Ecto neural progenitor cell (in vitro differentiated cells): ENCODE measurements at places on chromosomes 2 and 18.

- DNase-seq = no peak
Measured at GRCh38 chr2:64142741-64143168, 1.5 kb downstream of the PELI1 start.

DNA sequence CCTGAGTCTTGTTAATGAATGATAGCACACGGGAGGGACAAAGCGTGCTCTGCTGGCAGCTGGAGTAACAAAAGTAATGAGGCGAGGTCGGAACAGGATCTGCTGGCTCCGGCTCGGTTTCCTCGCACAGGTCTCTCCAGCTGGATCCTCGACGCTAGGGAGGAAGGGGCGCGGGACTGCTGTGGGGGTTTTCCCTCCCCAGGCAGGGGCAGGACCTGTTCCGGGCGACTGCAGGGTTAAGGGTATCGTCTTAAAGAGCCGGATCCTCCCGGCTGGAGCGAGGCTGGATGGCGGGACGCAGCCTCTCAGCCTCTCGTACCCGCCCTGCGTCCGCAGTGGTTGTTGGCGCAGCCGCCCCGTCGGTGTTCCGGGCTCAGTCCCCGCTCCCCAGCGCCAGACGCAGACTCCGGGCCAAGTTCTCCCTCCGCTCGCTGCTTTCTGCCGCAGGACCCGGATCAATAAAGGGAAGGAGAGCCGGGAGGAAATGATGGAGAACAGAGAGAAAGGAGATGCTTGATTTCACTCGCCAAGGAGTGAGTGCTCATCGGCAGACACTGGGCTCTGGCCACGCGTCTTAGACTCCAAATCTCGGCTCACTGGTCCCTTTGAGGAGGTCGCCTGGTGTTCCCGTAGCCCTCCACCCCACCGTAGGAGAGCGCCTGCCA lies 1.1 kb upstream of the LIPG start:
- DNase-seq = peak; percentile 61

- no peak for DNase-seq
Measured at GRCh38 chr2:128513961-128514283, 195.3 kb upstream of the HS6ST1 start.

DNA sequence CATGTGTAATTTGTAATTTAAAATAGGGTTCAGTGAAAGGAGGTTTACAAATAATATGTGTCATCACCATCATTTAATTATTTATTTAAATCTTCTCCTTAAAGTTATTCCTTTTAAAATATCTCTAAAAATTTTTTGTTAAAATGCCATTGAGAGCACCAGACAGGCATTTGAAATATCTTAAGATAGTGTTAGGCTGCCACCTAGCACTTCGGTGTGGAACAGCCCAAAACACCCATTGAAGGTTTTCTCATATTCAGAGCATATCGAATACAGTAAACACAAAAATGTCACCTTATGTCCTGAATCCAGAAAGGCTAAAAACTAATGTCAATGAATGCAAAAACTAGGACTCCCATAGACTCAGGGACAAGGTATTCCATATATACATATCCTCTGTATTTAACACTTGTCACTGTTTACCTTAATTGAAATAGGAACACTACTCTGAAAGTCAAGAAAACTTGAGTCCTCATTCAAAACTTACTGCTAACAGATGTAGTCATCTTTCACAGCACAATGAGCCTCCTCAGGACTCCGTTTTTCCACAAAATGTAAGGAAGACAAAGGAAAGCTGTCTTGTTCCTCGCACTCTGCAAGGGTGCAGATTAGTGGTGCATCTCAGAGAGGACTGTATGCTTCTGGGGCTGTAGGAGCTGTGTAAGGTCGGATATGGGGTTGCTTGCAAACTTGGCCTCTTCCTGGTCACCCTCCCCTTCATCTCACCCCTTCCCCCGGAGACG lies 329.5 kb downstream of the PAX3 start:
- no peak for DNase-seq

GRCh38 chr2:96264656-96265348 lies 995 bp downstream of the TMEM127 start:
- DNase-seq = peak; percentile 61

- DNase-seq = peak; percentile 51
Measured at GRCh38 chr2:3117650-3118216, 259.9 kb downstream of the EIPR1 start.

DNA sequence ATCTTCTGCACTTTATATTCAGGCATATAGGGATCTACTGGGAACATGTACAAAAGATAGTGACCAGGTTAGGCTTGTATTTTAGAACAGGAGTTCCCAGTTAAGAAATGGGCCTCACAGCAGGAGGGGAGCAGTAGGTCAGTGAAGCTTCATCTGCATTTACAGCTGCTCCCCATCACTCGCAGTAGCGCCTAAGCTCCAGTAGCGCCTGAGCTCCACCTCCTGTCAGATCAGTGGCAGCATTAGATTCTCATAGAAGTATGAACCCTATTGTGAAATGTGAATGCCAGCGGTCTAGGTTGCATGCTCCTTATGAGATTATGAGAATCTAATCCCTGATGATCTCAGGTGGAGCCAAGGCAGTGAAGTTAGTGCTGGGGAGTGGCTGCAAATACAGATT lies 224.4 kb upstream of the CYRIA start:
- no peak for DNase-seq

DNA sequence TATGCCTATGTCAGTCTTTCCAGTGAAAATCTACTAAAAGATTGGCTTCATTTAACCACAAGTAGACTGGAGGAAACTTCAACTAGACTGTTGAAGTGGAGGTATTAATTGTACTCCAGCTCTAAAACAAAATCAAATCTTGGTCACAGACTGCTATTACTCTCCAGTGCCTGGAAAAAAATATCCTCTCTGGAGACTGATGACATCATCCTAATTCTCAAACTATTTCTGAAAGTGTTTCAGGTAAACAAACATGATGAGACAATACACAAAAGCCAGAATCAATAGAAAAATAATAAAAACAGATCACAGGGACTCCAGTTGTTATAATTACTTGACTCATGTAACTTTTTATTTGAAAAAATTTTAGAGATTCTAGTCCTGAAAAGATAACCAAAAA lies 87.7 kb upstream of the MYO3B start:
- DNase-seq = no peak

GRCh38 chr2:207107551-207107950 lies 58.2 kb downstream of the KLF7 start:
- no peak for DNase-seq

DNA sequence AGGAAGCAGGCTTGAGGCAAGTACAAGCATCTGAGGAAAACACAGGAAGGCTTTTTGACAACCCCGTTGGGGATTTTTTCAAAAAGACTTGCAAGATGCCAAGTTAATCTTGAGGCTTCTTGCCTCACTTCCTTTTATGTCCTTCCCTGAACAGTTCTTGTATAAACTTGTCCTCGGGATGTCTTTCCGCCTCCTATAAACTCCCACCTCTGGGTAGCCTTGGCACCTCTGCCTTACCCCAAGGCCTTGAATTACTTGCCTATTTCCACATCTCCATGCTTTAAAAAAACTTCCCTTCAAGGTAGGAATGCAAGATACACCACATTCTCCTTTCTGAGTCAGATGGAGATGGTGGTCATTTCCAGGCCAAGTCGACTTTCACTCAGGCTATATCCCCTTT lies 106.4 kb upstream of the RBBP8 start:
- DNase-seq = no peak

DNA sequence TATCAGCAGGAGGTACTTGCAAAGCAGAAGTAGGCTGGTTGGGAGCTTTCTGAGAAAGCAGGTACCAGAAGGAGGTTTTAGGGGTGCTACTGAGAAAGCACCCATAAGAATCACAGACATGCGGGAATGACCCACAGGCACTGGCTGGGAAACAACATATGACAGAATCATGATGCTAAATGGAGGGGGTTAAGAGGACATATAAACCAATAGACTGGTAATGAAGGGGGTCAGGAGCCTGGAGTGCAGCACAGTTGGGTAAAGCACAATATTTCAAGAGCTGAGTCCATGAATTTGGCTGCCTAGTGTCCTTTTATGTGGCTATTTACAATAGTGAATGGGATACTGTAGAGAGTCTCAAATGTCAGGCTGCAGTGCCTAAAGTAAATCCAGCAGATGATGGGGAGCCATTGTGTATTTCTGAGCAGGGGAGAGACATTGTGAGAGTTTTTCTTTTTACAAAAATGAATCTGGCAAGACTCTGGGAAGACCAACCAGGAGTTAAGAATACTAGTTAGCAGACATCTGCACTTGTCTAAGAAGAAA lies 27.6 kb upstream of the GMCL1 start:
- no peak for DNase-seq

DNA sequence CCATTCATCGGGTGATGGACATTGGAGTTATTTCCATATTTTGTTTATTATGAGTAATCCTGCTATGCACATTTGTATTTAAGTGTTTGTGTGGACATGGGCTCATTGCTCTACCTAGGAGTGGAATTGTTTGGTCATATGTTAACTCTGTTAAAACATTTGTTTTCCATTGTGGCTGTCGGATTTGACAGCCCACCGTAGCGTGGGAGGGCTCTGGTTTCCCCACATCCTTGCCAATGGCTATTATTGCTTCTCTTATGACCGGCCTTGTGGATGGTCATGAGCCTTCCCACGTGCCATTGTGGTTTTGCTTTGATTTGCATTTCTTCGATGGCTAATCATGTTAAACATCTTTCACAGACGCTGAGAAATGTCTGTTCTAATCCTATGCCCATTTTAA lies 92.0 kb downstream of the ZNF236 start:
- no peak for DNase-seq

- DNase-seq = no peak
Measured at GRCh38 chr2:119441376-119442225, 9.9 kb downstream of the TMEM37 start.

- DNase-seq = no peak
Measured at GRCh38 chr2:138504546-138505235, 3.1 kb downstream of the SPOPL start.

DNA sequence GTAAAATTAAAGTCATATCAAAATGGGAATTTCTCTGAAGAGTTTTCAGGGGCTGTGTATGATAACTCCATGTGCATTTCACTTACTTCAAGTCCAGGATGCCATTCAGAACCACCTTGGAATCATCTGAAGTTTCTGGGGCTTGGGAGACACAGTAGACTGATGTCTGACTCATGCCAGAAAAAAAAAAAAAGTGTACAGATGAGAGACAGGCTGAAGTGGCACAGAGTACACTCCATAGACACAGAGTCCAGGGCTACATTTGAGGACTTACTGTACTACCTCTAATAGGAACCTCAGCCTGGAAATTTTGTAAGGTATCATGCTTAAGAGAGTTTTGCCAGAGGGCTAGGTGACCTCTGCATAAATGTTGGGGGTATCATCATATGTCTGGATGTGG lies 92.0 kb downstream of the SS18 start:
- no peak for DNase-seq

DNA sequence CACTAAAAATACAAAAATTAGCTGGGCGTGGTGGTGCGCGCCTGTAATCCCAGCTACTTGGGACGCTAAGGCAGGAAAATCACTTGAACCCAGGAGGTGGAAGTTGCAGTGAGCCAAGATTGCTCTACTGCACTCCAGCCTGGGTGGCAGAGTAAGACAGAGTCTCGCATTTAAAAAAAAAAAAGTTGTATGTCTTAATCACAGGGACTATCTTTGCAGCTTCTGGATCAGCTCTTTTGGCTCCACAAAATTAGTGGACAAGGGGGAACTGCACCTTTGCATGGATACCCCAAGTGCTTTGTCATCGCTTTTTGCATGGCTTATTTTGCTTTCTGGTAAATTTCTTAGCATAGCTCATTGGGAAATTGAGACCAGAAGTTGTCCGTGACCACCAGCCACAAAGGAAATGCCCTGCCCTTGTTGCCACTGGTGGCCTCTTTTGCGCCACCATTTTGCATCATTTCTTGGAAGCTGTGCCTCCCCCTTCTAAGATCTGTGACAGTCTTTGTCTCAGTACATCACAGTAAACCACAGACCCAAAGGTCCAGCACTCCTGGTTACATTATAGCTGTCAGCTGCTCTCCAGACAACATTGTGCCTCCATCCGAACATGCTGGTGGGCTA lies 43.9 kb upstream of the PCBP1 start:
- no peak for DNase-seq
